ENCODE measurements at places on chromosomes 3 and 15.

DNA sequence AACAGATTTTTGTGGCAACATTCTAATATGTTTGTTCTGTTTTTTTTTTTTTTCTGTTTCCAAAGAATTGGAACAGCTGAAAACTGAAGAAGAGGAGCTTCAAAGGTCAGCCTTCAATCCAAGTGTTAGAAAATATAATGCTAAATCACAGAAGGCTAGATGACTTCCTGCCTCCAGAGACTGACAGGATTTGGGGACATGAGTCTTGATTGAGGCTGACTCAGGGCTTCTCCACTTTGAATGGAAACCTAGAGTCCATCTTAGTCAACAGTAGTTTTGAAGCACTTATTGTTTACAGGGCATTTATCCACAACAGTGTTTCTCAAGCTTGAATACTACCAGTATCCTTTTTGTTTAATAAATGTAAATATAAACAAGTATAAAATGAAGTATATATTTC is 44.5 kb upstream of the RAD51 start:
- peak; percentile 32 for DNase-seq

DNA sequence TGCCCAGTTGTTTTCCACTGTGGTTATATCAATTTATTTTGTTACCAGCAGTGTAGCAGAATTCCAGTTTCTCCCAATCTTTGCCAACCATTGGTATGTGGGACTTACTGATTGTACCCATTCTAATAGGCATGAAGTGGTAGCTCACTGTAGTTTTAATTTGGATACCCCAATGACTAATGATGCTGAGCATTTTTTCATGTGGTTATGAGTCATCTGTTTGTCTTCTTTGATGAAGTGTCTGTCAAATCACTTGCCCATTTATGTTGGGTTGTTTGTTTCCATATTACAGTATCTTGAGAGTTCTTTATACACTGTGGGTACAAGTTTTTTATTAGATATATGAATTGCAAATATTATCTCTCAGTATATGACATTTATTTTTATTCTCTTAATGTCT is 644.3 kb downstream of the NR2F2 start:
- no peak for DNase-seq

- no peak for DNase-seq
Measured at GRCh38 chr3:140093742-140094141, 158.8 kb downstream of the CLSTN2 start.

DNA sequence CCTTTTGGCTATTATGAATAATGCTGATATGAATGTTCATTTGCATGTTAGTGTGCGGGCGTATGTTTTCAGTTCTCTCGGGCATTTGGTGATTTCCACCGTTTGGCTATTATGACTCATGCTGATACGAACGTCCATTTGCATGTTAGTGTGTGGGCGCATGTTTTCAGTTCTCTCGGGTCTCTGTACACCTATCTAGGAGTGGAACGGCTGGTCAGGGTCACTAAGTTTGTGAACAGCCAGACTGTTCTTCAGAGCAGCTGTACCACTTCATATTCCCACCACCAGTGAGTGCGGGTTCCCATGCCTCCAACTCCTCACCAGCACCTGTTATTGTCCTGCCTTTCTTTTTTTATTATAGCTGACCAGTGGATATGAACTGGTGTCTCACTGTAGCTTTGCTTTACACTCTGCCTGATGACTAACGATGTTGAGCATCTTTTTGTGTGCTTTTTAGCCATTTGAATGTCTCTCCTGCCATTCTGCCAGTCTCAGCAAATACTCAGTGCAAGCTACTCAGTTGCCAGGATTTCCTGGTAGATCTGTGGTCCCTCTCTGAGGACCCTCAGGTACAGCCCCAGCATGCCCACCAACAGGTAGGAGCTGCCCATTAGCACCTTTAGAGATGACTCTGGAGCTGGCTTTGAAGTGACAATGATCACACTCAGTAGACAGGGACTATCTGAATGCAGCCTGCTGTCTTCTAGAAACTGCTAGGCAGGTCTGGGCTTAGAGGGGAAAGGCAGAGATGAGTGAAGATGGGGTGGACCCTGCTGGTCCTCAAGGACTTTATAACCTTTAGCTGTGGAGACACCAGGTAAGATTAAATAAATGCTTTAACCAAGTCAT is 141.1 kb downstream of the XXYLT1 start:
- DNase-seq = no peak

- DNase-seq = peak; percentile 87
Measured at GRCh38 chr3:124592658-124593441, 137.4 kb upstream of the UMPS start.

GRCh38 chr3:178982137-178982536 is 89.5 kb downstream of the ZMAT3 start:
- no peak for DNase-seq

DNA sequence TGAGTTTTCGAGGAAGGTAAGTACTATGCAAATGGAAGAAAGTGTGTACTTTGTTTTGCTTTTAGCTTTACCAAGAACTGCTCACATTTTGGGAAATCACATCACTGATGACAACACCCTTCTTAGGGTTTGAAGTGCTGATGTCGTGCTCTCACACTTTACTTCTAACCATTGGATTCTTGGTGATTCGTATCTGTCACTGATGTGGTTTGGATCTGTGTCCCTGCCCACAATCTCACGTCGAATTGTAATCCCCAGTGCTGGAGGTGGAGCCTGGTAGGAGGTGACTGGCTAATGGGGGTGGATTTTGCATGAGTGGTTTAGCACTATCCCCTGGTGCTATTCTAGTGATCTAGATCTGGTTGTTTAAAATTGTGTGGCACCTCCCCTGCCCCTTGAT is 75.4 kb upstream of the RGMA start:
- peak; percentile 33 for DNase-seq

- no peak for DNase-seq
Measured at GRCh38 chr3:43758592-43759225, 68.0 kb downstream of the ABHD5 start.

DNA sequence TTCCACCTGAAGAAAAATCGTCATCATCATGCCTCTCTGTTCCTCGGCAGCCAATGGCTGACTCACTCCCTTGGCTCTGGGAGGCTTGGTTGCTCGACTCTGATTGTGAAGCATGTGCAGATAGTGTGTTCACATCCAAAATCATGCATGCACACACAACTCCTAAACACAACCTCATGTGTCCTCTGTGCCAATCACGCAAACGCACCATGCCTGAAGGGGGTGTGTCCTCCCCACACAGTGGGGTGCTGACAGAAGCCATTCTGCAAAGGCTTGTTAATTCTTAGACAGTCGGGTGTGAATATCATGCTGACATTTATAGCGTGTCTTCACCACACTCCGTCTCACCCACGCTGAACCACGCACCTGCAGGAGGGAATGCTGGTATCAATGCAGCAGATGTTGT is 11.4 kb upstream of the CCDC174 start:
- no peak for DNase-seq

DNA sequence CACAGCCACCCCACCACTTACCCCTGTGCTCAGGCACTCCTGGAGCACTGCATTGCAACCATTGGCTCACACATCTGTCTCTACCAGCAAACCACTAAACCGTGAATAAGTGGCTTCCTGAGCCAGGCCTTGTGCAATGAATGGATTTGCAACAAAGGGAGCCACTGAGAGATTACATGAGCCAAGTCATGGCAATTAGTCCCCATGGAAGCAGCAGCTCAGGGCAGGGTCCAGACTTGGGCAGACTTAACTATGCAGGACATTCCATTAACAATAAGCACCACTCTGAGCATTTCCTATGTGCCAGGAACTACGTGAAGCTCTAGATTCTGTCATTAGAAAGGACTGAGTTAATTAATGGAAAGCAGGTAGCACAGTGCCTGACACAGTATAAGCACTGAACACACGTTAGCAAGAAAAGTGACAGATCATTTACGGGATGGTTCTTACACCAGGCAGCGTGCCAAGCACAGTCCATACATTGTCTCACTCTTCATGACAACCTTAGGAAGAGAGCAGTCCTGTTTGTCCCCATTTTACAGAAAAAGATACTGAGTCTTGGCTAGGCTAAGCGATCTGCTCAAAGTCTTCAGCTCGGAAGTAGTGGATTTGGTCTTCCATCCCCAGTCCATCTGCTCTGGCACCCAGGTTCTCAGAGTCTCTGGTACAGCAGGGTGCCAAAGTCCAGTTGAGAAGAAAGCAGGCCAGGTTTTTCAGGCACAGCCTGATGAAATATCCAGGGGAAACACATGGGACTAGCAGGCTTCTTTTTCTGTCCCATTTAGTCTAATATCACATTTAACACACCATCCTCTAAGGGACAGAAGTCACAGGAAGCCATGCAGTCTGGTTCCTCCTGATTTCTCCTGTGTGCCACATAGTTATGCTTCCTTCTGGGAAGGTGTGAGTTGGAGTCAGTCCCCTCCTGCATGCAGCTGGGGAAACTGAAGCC is 44.1 kb downstream of the LIPC start:
- no peak for DNase-seq

GRCh38 chr3:43948013-43948412 is 257.3 kb downstream of the ABHD5 start:
- no peak for DNase-seq

GRCh38 chr3:154112146-154112852 is 8.9 kb upstream of the ARHGEF26 start:
- no peak for DNase-seq

- DNase-seq = no peak
Measured at GRCh38 chr15:96324192-96324895, 6.2 kb upstream of the NR2F2 start.

DNA sequence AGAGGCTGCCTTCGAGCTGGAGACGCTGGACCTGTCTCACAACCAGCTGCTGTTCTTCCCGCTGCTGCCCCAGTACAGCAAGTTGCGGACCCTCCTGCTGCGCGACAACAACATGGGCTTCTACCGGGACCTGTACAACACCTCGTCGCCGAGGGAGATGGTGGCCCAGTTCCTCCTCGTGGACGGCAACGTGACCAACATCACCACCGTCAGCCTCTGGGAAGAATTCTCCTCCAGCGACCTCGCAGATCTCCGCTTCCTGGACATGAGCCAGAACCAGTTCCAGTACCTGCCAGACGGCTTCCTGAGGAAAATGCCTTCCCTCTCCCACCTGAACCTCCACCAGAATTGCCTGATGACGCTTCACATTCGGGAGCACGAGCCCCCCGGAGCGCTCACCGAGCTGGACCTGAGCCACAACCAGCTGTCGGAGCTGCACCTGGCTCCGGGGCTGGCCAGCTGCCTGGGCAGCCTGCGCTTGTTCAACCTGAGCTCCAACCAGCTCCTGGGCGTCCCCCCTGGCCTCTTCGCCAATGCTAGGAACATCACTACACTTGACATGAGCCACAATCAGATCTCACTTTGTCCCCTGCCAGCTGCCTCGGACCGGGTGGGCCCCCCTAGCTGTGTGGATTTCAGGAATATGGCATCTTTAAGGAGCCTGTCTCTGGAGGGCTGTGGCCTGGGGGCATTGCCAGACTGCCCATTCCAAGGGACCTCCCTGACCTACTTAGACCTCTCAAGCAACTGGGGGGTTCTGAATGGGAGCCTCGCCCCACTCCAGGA is 21.1 kb downstream of the NRROS start:
- DNase-seq = no peak

GRCh38 chr3:175495331-175495730 is 636.2 kb downstream of the NAALADL2 start:
- no peak for DNase-seq

DNA sequence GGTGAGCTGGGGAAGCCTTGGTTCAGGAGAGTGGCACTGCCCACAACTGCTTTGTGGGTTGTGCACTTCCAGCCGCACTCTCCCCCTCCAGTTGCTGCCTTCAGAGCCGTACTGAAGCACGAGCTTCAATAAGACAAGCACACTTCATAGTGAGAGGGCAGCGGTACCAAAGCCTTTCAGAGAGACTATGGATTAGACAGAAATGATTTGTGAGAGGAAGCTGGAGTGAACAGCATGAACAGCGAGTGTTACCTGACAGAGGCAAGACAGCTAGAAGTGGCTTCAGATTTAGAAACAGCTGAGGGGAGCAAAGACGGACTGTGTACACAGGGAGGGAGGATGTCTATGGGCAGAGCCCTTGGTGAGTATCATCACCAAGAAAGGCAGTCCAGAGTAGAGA is 31.1 kb downstream of the HCLS1 start:
- no peak for DNase-seq

- no peak for DNase-seq
Measured at GRCh38 chr3:45084820-45085816, 59.0 kb downstream of the CLEC3B start.

- no peak for DNase-seq
Measured at GRCh38 chr3:46671541-46672348, 21.7 kb downstream of the ALS2CL start.

- DNase-seq = no peak
Measured at GRCh38 chr3:108130701-108131474, 40.1 kb upstream of the CD47 start.

GRCh38 chr3:193140381-193140780 is 100.6 kb upstream of the PLAAT1 start:
- DNase-seq = no peak
